ENCODE measurements at places on chromosomes 7 and 10.

GRCh38 chr7:17638727-17639126 is 301.6 kb downstream of the SNX13 start:
- H3K4me3 ChIP-seq, result no peak overlapping the region
- DNase-seq, result no peak
- H3K27ac ChIP-seq, result no peak overlapping the region
- no peaks in the 10 kb centered on the region for H3K27me3 ChIP-seq
- H3K4me1 ChIP-seq, result no peaks in the 10 kb centered on the region
- H3K36me3 ChIP-seq, result no peaks in the 10 kb centered on the region

- H3K4me1 ChIP-seq, result no peaks in the 10 kb centered on the region
- H3K27ac ChIP-seq, result no peak overlapping the region
- no peaks in the 10 kb centered on the region for H3K27me3 ChIP-seq
- no peak overlapping the region for H3K4me3 ChIP-seq
Observed at GRCh38 chr10:88194041-88194887, 330.8 kb downstream of the PTEN start.

DNA sequence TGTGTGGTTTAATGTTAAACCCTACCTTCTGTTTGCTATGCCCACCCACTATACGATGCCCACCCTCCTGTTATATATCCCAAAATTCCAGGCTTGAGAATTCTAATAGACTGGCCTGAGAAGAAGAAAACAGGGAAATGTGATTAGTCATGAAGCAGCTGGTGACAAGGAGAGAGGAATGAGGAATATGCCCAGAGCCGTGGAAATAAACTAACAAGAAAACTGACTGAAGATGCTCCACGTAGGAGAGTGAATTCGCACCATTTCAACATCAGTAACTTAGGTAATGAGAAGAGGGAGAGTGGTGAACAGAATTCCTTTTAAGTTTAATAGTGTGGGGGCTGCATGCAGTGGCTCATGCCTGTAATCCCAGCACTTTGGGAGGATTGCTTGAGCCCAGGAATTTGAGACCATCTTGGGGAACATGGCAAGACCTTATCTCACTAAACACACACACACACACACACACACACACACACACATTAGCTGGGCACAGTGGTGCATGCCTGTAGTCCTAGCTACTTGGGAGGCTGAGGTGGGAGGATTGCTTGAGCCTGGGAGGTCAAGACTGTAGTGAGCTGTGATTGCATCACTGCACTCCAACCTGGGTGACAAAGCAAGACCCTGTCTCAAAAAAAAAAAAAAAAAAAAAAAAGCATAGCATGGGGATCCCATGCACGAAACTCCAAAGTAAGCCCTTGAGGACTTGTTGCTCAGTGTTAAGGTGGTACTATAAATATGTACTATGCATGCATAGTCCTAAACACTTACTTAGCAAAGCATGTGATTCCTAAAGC is 16.1 kb upstream of the SYPL1 start:
- H3K27me3 ChIP-seq, result no peaks in the 10 kb centered on the region
- no peak overlapping the region for H3K27ac ChIP-seq
- DNase-seq, result no peak

DNA sequence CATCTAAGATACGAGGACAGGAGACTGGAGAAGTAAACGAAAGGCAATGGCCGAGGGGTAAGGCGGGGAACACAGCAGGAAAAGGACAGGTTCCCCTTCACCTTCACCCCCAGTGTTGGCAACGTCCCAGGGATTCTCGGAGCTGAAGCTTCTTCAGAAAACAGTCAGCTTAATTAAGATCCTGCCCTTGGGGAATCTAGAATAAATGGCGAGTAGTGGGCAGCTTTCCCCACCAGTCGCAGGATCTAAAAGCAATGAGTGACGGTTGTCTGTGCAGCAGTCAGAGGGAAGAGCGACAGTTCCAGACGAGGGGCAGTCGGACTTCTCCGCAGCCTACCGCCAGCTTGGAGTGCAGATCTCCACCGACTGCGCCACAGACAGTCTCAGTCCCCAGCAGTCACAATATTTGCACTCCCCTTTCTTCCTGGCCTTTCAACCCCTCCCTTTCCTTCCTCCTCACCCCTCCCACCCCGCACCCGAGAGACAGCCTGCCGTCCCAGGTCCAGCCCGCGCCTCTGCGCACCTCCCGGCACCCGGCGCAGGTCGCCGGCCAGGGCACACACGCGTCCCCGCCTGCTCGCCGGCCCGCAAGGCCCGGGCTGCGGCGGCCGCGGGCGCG is 10.9 kb upstream of the SP8 start:
- H3K27ac ChIP-seq, result no peak overlapping the region
- peaks cover 46% of the 10 kb centered on the region for H3K27me3 ChIP-seq
- DNase-seq, result peak; percentile 25
- peaks cover 19% of the 10 kb centered on the region for H3K4me1 ChIP-seq
- H3K4me3 ChIP-seq, result no peak overlapping the region

DNA sequence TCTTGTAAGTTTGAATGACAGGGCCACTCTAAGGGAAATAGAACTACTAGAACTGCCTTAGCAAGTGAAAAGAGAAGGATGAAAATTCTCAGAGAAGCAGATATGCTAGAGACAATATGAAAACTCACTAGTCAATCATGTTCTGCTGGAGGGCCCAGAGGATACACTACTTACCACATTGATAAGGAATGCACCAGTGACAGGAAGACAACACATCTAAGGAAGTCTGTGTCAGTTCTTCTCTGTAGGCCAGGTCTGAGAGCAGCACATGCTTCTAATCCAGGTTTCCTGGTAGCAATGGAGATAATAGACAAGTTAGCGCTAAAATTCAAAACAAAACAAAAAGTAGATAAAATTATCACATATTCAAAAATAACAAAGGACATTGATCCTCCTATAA is 235.2 kb upstream of the AKR1E2 start:
- H3K27me3 ChIP-seq, result no peaks in the 10 kb centered on the region
- no peak overlapping the region for H3K4me3 ChIP-seq
- H3K27ac ChIP-seq, result no peak overlapping the region
- no peaks in the 10 kb centered on the region for H3K36me3 ChIP-seq

DNA sequence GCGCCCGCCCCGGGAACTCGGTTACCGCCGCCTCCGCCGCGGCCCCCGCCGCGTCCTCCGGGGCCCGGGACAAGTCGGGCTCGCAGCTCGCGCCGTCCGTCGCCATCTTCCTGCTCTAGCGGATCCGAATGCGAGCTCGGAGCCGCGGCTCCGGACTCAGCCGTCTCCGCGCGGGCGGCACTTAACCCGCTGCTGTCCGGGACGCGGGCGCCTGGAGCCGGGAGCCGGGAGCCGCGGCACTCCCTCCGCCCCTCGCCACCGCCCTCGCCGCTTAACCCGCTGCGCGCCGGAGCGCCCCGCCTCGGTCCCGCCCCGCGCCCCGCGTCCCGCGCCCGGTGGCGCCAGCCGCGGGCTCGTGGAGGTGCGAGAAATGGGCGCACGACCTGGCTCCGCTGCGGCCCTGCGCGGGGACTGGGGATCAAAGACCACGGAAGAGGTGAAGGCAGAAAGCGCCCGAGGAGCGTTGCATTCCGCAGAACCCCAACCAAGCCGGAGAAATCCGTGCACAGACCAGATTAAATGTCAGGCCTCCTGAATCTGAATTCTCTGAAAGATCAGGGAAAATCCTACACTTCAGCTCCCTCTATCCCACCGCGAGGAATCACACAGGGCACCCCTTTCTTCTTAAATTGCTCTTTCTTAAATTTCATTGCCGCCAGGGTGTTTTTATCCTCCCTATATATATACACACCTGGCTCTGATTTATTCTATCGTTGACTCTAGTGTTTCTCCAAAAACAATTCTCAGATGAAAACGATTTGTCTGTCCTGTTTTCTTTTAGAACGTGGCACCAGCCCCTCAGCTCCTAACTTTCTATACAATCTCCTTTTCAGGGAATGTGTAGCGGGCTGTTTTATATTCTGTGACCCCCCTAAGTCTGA is at the start of gene CTTNBP2:
Gene CTTNBP2 (minus strand): TSS at position 132 of the 881 bp plus-strand sequence. CDS start 26 bp downstream, at position 106.
- no peaks in the 10 kb centered on the region for H3K27me3 ChIP-seq
- peak within 1 kb of the TSS; percentile 80 for H3K4me3 ChIP-seq
- H3K4me1 ChIP-seq, result peaks cover 15% of the 10 kb centered on the region
- peak; percentile 50 for DNase-seq
- peak within 1 kb of the TSS; percentile 67 for H3K27ac ChIP-seq
- no peaks in the 10 kb centered on the region for H3K36me3 ChIP-seq

- no peak for DNase-seq
- H3K27ac ChIP-seq, result no peak overlapping the region
- H3K27me3 ChIP-seq, result no peaks in the 10 kb centered on the region
- H3K4me1 ChIP-seq, result peaks cover 46% of the 10 kb centered on the region
Observed at GRCh38 chr7:36966636-36967035, 242.3 kb upstream of the AOAH start.

DNA sequence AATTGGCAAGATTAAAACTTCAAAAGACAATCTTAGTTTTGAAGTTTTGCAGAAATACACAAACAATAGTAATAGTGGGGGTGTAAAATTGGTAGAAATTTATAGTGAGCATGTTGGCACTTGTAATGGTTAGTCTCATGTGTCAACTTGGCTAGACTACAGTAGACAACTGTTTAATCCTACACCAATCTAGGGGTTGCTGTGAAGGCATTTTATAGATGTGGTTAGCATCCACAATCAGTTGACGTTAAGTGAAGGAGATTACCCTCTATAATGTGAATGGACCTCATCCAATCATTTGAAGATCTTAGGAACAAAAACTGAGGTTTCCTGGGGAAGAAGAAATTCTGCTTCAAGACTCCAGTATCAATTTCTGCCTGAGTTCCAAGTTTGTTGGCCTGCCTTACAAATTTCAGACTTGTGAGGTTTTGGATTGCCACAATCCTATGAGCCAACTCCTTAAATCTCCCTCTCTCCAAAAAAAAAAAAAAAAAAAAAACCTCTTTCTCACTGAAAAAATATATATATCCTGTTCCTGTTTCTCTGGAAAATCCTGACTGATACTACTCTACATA is 531.6 kb upstream of the IGFBP3 start:
- H3K36me3 ChIP-seq, result no peaks in the 10 kb centered on the region
- H3K27ac ChIP-seq, result no peak overlapping the region
- no peak overlapping the region for H3K4me3 ChIP-seq
- DNase-seq, result no peak
- H3K27me3 ChIP-seq, result no peaks in the 10 kb centered on the region

GRCh38 chr7:112023282-112023681 is 182.9 kb downstream of the DOCK4 start:
- H3K27ac ChIP-seq, result no peak overlapping the region
- no peak for DNase-seq
- no peaks in the 10 kb centered on the region for H3K27me3 ChIP-seq
- no peaks in the 10 kb centered on the region for H3K36me3 ChIP-seq
- peaks cover 17% of the 10 kb centered on the region for H3K4me1 ChIP-seq

GRCh38 chr10:132677473-132678227 is 108.3 kb downstream of the NKX6-2 start:
- peaks cover 18% of the 10 kb centered on the region for H3K4me1 ChIP-seq
- DNase-seq, result peak; percentile 52
- peak overlapping the region; percentile 62 for H3K27ac ChIP-seq
- no peaks in the 10 kb centered on the region for H3K27me3 ChIP-seq

- no peak for DNase-seq
- no peak overlapping the region for H3K4me3 ChIP-seq
- no peaks in the 10 kb centered on the region for H3K4me1 ChIP-seq
- no peaks in the 10 kb centered on the region for H3K36me3 ChIP-seq
- H3K27ac ChIP-seq, result no peak overlapping the region
Observed at GRCh38 chr10:60664859-60665258, 113.4 kb upstream of the CDK1 start.

- H3K4me1 ChIP-seq, result peaks cover 32% of the 10 kb centered on the region
- H3K27ac ChIP-seq, result no peak overlapping the region
- DNase-seq, result no peak
- H3K4me3 ChIP-seq, result no peak overlapping the region
Observed at GRCh38 chr10:50397312-50398140, 146.2 kb upstream of the ASAH2 start.

- H3K27me3 ChIP-seq, result no peaks in the 10 kb centered on the region
- no peaks in the 10 kb centered on the region for H3K4me1 ChIP-seq
- H3K4me3 ChIP-seq, result no peak overlapping the region
- DNase-seq, result no peak
Observed at GRCh38 chr10:4125776-4126175, 340.8 kb upstream of the KLF6 start.

DNA sequence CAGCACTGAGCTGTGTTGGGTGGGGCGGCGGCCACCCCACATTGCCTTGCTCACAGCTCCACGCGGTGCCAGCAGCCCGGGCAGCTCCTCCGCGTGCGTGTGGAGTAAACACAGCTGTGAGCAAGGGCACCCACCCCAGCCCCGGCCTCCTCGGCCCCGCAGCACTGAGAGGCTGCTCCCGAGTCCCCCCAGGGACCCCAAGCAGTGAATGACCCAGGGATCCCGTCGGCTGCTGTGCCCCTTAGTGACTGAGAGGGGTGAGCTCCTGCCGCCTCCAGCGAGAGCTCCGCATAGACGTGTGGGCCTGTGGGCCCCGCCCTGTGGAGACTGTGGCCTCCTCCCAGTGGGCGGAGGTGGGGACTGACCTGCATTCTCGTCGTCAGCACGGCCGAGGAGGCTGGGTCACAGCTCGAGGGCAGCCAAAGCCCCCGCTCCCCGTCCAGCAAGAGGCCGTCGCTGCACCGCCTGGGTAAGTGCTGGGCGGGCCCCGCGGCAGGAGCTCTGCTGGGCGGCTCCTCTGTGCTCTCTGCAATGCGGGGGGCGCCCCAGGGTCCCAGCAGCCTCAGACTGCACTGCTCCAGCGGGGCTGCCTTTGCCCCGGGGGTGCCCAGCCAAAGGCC is 29.9 kb upstream of the UTF1 start:
- H3K27me3 ChIP-seq, result no peaks in the 10 kb centered on the region
- no peaks in the 10 kb centered on the region for H3K36me3 ChIP-seq
- no peak overlapping the region for H3K27ac ChIP-seq
- H3K4me1 ChIP-seq, result no peaks in the 10 kb centered on the region

- no peaks in the 10 kb centered on the region for H3K36me3 ChIP-seq
- H3K4me1 ChIP-seq, result no peaks in the 10 kb centered on the region
- no peak for DNase-seq
- no peaks in the 10 kb centered on the region for H3K27me3 ChIP-seq
- H3K4me3 ChIP-seq, result no peak overlapping the region
Observed at GRCh38 chr7:76073335-76073990, 25.6 kb downstream of the MDH2 start.

DNA sequence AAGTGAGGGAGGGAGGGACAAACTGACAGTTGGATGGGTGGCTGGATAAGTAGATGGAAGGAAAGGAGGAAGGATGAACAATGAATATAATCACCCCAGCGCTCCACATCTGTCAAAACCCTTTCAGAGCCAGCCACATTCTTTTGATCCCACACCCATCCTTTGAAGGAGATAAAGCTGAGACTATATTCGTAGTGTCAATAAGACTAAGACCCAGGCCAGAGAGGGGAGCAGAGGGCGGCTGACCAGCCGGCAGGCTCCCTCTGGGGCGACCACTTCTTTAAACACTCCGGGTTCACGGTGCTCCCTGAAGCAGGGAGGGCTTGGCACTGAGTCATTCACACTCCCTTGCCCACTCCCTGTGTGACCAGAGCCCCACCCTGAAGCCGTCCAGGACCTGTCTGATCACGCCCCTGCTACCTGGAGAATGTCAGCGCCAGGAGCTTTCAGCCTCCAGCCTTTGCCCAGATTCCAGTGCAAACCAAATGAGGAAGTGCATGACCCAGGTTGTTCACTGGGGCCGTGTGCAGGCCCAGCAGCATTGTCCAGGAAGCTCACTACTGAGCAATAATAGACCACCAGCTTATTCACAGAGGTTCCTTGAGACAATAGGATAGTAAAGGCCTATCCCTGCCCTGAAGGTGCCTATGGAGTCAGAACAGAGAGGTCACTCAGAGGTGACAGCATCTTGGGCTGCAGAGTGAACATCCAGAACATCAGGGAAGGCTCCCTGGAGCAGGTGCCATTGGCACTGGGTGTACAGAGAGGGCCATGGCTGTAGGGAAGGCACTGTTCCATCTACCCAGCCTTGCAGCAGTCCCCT is 34.4 kb downstream of the UNC5B start:
- no peak overlapping the region for H3K4me3 ChIP-seq
- no peak overlapping the region for H3K27ac ChIP-seq
- no peaks in the 10 kb centered on the region for H3K36me3 ChIP-seq
- peaks cover 20% of the 10 kb centered on the region for H3K4me1 ChIP-seq
- no peaks in the 10 kb centered on the region for H3K27me3 ChIP-seq
- DNase-seq, result no peak

Measured in body of pancreas (tissue), 4 donors.